COR-L47 (cell line): ENCODE measurements at places on chromosomes 6 and 20.

DNA sequence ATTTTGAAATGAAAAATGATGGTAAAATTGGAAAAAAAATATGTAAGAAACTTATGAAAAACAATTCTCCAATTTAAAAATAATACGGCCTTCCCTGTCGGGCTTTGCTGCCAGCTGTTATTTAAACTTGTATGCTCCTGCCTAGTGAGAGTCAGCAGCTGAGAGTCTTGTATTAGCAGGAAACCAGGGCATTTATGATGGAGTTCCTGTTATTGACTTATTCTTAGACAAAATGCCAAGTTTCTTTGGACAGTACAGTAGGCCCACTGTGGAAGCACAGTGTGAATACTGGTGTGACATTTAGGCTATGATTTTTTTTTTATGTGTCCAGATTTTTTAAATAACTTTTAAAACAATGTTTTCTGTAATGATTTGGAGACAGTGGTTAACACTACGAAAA lies 42.1 kb downstream of the GMDS start:
- DNase-seq = no peak

- no peak for DNase-seq
Measured at GRCh38 chr6:106181664-106182418, 95.7 kb downstream of the PRDM1 start.

GRCh38 chr6:167122827-167123657 lies at the start of gene CCR6:
CCR6 (plus strand) TSS chr6:167123096; CDS start chr6:167136135, 13,039 bp downstream.
- DNase-seq = no peak

DNA sequence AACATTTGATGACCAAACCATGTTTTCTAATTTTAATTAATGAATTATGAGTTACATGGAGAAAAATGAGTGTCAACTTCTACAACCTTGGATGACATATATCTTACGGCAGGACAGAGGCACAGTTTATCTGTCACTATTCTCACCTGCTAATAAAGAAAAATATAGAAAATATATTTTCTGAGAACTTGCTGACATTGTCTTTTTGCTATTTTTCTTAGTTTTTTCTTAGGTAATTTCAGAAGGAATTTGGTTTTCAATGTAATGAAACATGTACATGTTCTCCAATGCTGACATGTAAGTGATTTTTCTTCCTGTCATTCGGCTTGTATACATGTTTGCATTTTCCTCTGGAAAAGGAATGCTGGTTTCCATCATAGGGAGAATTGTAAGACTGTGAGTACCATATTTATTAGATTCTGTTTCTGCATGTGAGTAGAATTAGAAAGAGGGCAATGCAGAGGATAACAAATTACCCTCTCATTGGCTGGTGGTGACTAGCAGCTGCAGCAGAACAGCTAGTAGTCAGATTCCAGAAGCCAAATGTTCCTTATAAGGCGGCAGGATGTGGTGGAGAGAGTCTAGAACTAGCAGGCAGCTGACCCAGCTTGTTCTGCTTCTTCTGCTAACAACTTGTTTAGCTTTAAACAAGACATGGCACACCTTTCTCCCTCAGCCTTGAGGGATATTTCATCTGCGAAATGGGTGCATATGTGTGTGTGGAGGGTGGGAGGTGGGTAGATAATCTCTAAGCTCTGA lies 132.8 kb upstream of the SPACA1 start:
- no peak for DNase-seq

DNA sequence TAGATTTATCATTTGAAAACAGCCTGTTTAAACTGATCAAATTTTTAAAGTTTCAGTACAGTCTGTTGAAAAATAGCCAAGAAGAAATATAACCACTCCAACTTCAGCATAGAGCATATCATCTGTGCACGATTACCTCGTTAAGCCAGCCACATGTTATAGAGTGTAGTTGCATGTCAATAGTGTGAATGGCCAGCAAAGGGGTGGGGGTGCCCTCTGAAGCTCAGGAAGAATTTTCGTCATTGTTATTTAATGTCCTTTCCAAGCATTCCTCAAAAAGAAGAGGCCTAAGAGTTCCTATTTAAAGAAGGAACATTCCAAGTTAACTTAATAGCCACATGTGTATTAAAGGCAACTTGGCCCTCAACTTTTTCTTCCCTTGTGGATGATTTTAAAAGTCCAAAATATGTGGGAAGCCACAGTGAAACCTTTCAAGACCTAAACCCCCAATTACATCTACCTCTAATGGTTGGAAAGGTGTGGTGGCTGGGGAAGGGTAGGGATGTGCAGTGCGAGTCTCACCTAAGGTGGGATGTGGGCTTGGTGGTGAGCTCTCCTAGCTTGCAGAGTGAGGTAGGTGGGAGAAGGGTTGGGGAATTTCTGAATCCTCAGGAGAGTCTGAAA lies 1.8 kb upstream of the CCN2 start:
- no peak for DNase-seq

- DNase-seq = no peak
Measured at GRCh38 chr6:38498085-38498484, 141.6 kb downstream of the BTBD9 start.

- no peak for DNase-seq
Measured at GRCh38 chr6:103534814-103535213, 1324.9 kb downstream of the HACE1 start.

GRCh38 chr6:114080891-114081510 lies 110.1 kb upstream of the HDAC2 start:
- DNase-seq = no peak

DNA sequence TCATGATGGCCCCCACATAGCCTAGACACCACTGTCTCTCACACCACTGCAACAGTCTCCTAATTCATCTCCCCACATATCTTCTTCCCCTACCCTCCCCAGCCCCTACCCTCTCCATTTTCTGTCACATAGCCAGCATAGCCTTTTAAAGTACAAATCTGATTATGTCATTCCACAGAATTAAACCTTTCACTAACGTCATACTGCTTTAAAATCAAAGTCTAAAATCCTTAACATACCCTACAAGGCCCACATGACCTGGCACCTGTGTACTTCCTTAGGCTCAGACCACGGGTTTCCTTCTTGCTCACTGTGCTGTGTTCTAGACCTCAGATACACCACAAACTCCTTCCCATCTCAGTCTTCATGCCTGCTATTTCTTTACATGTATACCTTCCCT lies 5.9 kb downstream of the OSTM1 start:
- DNase-seq = no peak

DNA sequence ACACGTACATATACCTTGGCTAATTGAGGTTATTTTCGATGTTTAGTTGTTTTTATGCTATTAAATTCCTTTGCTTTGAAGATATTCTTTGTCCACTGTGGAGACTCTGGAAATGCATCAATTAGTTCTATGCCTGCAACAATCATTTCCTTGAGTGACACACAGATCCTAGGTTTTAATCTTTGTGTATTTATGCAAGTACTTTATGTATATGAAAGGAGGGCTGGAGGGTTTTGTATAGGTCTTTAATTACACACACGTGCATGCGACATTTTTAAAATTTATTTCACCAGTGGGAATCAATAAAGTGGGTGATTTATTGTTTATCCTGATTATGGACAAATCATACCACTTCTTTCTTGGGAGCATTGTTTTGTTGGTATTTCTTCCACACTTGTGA lies 57.3 kb downstream of the ZFAND3 start:
- DNase-seq = no peak

DNA sequence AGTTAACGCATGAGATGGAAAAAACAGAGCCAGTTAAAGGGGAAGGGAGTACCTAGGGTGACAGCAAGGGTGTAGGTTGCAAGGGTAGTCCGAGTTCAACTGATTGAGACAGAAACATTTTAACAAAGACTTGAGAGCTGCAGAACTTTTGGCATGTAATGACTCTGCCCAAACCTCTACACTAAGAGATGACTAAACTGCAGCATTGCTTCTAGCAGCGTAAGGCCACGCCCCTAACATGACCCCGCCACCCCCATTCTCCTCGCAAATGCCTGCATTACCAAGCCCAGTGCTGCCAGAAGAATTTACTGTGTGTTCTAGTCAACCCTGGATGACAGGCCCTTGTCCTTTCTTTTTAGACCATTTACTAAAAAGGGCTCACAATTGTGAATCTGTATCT lies 6.3 kb upstream of the HINT3 start:
- DNase-seq = no peak

GRCh38 chr20:20939006-20939405 lies 167.2 kb downstream of the LINC00237 start:
- no peak for DNase-seq

GRCh38 chr6:29791786-29792122 lies 35.9 kb upstream of the HLA-G start:
- no peak for DNase-seq

DNA sequence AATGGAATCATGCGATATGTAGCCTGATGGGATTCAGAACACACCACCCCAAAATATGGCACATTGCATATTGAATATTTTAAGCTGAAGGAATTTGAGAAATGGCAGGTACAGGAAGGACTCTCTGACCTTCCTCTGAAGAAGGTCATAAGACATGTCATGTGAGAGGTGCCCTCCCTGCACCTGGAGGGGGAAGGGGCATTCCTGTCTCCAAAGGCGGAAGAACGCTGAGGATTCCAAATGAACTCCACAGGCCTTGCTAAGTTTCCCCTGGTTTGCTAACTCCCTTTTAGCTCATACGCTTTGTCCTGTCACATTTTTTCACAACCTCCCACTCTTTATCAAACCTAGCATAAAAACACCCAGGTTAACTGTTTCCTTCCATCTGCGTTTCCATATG lies 347.8 kb downstream of the CDKAL1 start:
- DNase-seq = no peak

GRCh38 chr6:43020847-43021246 lies 576 bp upstream of the RRP36 start:
- DNase-seq = no peak

DNA sequence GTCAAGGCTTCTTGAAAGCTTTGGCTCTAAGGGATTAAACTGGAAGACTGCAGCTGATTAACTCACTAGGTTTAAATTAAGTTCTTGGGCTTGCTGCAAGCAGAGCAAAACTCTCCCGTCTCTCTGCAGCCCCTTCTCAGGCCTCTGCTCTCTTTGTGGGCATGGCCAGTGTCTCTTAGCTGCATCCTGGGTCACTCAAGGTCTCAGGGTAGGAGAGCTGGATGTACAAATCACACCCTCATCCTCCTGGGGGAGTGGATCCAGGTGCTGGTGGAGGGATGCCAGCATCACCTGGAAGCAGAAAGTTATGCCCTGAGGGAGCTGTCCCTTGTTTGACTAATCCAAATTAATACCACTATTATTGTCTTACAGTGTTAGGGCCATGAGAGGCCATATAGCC lies 35.8 kb downstream of the GCM1 start:
- DNase-seq = peak; percentile 47

DNA sequence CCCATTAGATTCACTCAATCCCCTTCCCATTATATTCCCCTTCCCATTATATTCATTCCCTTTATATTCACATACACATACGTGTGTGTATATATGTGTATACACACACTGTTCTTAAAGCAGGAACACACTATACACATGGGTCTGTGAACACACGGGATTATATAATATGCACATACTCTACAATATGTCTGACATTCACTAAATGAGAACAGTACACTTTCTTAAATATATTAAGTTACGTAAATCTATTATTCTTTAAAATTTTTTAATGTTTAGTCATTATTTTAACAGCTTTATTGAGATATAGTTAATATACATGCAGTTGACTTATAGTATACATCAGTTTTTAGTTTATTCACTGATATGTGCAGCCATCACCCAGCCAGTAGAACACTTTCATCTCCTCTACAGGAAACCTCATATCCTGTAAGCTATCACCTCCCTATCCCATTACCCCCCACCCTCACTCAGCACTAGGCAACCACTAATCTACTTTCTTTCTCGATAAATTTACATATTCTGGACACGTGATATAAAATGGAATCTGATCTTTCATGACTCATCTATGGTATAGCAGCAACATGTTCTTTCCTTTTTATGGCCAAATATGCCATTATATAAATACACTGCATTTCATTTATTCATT lies 13.9 kb upstream of the SUMO4 start:
- DNase-seq = no peak

- no peak for DNase-seq
Measured at GRCh38 chr6:148203970-148204369, 138.7 kb upstream of the SASH1 start.

DNA sequence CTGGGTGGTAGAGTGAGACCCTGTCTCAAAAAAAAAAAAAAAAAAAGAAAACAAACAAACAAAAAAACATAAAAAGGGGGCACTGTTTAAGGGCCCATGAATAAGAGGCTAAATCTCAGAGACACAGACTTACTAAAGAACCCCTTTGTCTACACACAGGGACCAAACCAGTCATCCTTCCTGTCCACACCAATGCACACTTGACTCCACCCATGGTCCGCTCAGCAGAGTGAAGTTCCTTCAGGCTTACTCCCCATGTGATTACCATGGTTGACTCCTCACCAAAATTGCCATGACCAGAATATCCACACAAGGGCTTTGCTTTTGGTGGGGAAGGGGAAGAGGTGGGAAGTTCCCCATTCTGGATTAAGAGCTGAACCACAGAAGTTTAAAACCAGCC lies 19.4 kb upstream of the REPS1 start:
- no peak for DNase-seq

- no peak for DNase-seq
Measured at GRCh38 chr6:73586416-73586974, 65.7 kb upstream of the EEF1A1 start.

DNA sequence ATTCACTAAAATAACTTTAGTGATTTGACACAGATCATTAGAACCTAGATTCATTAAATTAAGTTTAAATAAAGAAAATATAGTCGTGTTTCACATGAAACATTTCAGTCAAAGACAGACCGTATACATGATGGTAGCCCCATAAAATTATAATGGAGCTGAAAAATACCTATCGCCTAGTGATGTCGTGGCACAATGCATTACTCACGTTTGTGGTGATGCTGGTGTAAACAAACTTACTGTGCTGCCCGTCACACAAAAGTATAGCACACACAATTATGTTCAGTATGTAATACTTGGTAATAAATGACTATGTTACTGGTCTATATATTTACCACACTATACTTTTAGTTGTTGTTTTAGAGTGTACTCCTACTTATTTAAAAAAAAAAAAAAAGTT lies 17.3 kb downstream of the DST start:
- no peak for DNase-seq

DNA sequence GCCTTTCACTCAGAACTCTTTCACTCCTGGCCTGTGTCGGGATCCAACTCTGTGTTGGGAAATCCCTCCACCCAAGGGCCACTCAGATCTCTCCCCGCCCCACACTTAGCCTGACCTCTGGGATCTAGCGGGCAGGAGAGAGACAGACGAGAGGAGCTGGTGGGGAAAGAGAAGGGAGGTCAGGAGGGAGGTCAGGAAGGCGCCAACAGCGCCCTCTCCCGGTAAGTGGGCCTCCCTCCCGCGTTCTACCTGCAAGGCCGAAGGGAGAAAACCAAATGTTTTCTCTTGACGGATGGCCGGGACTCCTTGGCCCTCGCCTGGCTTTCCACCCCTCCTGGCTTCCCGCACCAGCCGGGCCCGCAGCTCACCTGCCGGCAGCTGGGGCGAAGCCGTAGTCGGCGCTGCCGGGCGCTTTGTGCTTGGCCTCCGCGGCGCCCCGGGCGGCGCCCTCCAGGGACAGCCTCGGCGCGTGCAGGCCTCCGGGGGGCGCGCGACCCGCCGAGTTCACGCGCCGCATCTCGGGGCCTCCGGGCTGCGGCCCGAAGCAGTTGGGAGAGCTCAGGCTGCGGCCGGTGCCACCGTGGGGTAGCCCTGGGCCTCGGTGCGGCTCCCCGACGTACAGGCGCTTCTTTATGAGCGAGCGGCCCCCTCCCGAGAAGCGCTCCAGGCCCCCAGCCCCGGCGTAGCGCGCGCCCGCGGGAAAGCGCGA lies 38.2 kb downstream of the C6orf132 start:
- DNase-seq = no peak

- DNase-seq = no peak
Measured at GRCh38 chr20:288956-289692, 1.4 kb downstream of the C20orf96 start.
